CD4-positive, alpha-beta T cell treated with Interleukin-6 at 100 ng/mL for 8 hours (primary cell): ENCODE measurements at places on chromosomes 2 and 18.

- DNase-seq: no peak
These were observed 797.0 kb downstream of the GALR1 start for GRCh38 chr18:78046631-78047030.

- DNase-seq: no peak
These were observed 1.0 kb upstream of the PUM2 start for GRCh38 chr2:20351555-20352229.

GRCh38 chr2:160278879-160279177, 78.8 kb upstream of the ITGB6 start:
- DNase-seq: no peak

DNA sequence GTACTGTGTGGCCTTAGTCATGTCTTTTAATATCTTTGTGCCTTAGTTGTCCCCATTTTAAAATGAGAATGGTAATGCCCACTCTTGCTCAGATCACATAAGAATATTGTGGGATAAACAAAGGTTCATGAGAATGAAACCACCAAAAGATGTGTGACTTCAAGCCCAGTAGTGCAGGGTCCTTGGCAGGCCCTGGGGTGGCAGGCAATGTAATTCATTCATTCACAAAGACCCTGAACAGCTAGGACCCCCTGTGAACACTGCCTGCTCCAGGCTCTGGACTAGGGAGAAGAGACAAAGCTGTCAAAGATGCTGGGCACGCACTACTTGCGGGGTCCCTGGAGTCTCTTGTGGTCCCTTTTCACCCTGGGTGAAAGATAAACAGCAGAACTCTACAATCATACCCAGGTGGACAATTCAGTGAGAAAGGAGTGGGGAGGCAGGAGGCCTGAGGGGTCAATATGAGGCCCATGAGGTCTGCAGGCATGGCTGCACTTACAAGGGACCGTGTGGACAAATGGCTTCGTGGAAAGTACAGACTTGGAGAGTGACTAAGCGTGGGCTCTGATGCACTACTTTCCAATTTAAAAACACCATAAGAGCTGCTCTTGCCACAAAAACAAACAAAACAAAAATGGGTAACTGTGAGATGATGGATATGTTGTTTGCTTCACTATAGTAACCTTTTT, 136.1 kb downstream of the SMAD7 start:
- DNase-seq: no peak

- DNase-seq: no peak
These were observed 143.6 kb downstream of the WDPCP start for GRCh38 chr2:63444565-63445288.

- no peak for DNase-seq
These were observed 647.7 kb upstream of the ZNF804A start for GRCh38 chr2:183950673-183951072.

GRCh38 chr2:43169099-43169945, 57.1 kb downstream of the ZFP36L2 start:
- peak; percentile 27 for DNase-seq

- no peak for DNase-seq
These were observed 221.9 kb upstream of the CELF4 start for GRCh38 chr18:37787452-37787851.

- no peak for DNase-seq
These were observed 33.3 kb downstream of the FAM178B start for GRCh38 chr2:96952976-96953610.

- no peak for DNase-seq
These were observed 183.1 kb upstream of the CCDC68 start for GRCh38 chr18:55142410-55142809.

GRCh38 chr2:228447266-228447915, 265.9 kb upstream of the SPHKAP start:
- no peak for DNase-seq

DNA sequence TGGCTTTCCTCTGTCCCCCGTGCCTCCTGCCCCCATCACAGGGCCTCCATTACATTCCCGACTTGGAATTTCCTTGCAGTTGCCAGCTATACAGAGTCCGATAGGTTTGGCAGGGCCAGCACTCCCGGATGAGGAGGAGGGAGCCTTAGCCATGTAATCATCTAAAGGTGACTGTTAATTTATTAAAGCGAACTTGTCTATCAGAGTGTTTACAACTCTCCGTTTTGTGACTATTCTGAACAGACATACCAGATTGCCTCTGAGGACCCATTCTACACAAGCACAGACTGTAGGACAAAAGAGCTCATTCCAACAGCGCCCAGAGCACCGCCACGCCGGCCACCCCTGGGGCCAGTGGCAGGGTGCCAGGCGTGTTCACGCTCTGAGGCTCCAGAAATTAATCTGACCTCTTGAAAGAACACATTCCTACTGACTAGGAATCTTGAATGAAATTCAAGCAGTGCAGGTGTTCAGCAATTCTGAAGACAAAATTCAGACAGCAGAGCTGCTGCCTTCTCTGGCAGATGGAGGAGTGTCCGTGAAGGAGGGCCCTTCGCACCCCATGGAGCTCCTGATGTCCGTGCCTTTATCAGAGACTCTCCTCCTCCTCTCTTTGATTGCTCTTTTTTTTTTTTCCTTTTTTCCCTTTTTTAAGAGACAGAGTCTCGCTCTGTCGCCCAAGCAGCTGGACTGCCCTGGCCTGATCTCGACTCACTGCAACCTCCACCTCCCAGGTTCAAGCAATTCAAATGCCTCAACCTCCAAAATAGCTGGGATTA, 58.1 kb upstream of the RALBP1 start:
- no peak for DNase-seq

DNA sequence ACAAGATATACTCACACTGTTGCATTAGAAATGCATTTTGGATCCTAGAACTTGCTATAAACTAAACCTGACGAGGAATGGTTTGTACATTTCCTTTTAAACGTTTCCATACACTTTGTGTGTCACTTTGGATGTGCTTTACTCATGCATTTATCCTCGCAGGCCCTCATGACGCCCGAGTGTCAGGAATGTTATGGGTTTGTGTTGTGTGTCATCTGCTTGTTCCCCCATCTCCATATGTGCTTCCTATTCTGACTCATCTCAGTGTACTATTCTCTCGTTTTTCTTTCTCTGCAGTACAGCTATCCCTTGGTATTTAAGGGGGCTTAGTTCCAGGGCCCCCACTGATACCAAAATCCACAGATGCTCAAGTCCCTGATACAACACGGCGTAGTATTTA, 121.5 kb upstream of the RASGRP3 start:
- no peak for DNase-seq
